Upper lobe of right lung (tissue), 1 donor: ENCODE measurements at places on chromosomes 5 and 9.

GRCh38 chr9:38309324-38310195 lies 82.9 kb upstream of the ALDH1B1 start:
- no peak for DNase-seq

DNA sequence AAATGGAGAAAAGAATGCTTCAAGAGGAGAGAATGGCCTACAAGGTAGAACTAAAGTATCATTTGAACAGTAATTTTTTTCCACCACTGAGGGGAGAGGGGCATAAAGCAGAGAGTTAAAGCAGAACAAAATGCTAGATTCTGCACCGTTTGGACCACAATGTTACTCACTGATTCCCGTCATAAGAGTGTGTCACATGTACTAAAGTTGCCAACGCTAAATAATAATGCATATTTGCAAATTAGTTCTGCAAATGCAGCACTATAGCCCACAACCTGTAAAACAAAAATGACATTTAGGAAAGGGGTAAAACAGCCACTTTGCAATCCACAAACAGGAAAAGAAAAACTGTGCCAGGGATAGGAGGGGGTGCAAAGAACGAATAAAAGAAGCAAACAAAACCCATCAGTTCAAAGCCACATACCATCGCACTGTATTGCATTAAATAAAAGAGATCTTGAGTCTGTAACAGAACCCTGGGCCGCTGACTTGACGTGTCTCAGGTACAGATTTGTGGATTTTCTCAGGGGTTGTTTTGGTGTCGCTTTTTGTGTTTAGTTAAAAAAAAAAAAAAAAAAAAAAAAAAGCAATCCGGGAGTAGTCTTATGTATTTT lies 7.7 kb upstream of the NFIB start:
- DNase-seq, result no peak

DNA sequence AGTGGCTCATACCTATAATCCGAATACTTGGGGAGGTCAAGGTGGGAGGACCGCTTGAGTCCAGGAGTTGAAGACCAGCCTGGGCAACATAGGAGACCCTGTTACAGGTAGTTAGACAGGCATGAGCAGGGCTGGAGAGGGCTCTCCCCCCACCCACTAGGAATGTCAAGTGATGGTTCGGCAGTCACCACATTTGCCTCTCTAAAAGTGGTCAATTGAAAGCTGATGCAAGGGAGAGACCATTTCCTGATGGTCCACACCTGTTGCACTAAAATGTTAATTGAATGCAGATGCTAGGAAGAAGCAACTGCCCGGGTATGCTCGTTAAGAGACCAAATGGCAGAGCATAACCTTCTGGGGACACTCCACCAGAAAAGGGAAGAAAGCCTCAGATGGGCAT lies 82.7 kb downstream of the SFXN1 start:
- no peak for DNase-seq

- no peak for DNase-seq
These were observed 2.2 kb upstream of the JAK2 start for GRCh38 chr9:4982721-4983482.

- DNase-seq, result no peak
These were observed 147.0 kb downstream of the CAVIN4 start for GRCh38 chr9:100724886-100725285.
